ENCODE measurements at places on chromosomes 3 and 15.
A peak's percentile ranks its signal among the peaks of the same experiment; 100 is the strongest.

GRCh38 chr3:186442162-186442561, 80.1 kb upstream of the DGKG start:
- DNase-seq, result no peak

DNA sequence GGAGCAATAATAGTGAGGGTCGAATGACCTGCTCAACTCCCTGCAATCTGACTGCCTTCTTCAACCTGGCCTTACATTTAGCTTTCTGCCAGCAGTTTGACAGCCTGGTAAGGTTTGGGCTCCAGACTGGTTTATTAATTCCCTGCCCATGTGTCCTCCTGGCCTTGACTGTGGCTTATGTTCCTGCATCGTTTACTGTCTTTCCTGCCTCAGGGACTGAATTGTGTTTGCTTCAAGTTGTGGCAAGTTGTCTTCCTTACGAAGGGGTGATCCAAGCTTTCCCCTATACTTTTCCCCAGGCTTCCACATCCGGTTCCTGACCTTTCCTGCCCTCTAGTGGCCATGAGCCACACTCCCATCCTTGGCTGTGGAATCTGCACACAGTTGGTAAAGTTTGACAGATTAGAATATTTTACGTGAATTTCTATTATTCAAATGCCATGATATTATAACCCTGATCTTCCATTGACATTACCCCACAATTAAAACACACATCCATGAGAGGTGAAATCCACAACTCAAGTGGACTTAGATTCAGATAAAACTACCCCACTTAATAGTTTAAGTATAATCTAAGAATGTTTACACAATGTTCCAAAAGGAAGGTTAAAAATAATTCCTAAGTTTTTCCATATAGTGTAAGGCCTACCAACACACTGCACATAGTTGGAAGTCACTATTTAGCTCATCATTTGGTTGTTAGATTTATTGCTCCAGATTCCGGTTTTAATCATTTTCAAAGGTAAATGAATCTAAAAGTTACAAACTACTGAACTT, 95.7 kb downstream of the NEDD4 start:
- DNase-seq, result peak; percentile 51

- peak; percentile 37 for DNase-seq
These were observed 37.6 kb downstream of the ERICH6 start for GRCh38 chr3:150666167-150666566.

DNA sequence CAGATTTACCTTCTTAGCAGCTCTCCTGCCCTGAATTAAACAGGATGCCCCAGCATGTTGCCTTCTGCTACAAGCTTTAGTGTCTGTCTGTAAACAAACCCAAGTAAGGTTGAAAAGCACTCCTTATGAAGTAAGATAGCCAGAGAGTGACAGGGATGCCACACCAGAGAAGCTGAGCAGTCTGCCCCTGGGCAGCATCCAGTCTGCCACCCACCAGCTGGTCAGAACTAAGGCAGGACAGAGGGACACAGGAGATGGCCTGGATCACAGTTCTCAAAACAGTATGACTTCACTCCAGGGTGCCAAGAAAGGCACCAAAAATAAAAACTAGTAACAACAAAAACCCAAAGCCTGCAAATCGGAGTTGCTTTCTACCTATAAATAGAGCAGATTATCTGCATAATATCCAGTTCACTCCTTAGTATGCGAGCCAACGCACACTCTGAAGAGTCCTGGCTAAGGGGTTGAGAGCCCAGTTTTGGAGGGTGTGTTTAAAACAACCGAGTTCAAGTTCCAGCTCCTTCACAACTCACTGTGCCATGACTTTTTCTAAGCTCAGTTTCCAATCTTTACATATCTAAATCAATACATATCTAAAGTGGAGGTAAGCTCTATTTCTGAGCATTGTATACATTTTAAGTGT, 198.9 kb downstream of the KCNMB2 start:
- DNase-seq, result no peak

GRCh38 chr3:52555056-52555455, 18.7 kb downstream of the UQCC5 start:
- DNase-seq, result no peak

- no peak for DNase-seq
These were observed 376.8 kb downstream of the NLGN1 start for GRCh38 chr3:173774294-173774693.

DNA sequence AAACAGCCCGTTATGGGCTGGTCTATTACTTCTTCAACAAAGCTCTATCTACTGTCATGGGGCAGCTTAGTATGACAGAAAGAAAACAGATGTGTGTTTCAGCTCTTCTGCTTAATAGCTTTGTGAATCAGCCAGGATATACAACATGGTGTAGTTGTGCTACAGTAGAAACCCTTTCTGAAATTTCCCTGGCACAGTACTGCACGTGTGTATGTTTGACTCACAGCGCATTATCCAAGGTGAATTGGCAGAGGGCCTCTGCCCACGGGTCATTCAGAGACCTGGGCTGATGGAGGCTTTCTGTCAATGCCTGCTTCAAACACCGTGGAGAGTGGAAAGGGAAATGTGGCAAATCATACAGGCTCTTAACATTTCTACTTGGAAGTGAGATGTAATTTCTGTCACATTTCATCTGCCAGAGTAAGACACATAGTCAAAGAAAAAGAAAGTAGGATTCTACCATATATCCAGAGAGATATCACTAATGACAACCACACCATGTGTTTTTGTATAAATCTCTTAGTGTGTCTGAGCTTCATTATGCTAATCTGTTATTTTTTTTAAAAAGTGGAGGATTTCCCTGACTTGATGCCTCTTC, 505.1 kb downstream of the CNTN4 start:
- DNase-seq, result no peak

- no peak for DNase-seq
These were observed 9.6 kb downstream of the KBTBD13 start for GRCh38 chr15:65085990-65086679.

- peak; percentile 85 for DNase-seq
These were observed 21.7 kb downstream of the SH3BP5 start for GRCh38 chr3:15310491-15311370.

GRCh38 chr15:100999369-100999768, 80.2 kb downstream of the LRRK1 start:
- no peak for DNase-seq

DNA sequence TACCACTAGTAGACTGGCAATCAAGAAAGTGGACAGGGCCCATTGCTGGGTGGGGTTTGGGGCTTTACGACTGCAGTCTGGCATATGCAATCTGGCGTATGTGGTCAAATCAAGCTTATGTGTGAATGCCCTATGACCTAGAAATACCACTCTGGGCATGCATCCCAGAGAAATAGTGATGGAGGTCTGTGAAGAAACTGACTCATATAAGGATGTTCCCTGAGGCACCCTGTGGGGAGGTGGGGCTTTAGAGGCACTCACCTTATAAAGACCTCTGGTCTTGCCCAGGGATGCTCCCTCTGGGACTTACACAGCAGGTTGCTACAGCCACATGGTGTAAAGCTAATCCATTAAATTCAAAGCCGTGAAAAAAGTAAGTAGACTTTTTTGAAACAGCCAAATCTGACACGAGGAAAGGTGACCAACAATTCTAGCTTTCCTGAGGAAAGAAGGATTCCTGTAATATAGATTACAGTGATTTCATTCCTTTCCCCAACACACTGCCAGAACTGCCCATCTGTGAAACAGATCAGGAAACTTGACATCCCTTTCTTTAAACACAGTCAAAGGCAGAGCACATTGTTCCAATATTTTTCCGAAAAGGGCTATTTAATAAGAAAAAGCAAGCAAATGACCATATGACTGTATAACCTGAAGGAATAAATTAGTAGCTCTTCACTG, 13.6 kb downstream of the RARRES1 start:
- peak; percentile 96 for DNase-seq

DNA sequence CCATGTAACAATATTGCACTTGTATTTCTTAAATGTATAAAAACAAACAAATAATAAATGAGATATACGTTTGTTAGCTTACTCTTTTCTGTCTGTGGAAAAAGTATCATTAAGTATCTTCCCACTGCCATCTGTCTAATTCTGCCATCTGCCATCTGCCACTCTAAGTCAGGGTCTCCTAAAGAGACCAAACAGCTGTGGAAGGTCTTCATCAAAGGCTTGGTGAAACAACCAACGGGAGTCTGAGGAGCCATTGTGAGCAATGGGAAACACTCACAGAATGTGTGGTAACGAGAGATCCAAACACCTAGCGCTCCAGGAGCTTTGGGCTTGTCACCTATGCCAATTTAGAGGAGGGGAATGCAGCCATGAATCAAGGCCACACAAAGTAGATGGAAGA, 28.7 kb upstream of the PFN2 start:
- no peak for DNase-seq

DNA sequence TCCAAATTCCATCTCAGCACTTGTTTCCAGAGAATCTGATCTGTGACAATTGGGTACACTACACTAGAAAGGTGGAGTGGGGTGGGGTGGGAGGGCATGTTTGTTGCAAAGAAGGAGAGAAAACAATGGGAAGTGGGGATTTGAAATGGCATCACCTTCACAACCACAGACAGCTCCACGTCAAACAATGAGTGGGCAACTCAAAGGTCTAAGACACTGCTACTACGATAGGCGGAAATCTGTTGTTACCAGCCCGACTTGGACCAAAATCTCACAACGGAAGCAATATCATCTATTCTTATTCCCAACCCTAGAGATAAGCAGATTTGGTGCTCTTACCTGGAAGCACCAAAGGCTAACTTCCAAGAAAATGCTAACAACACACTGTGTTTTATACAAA, 3.3 kb downstream of the CYP19A1 start:
- DNase-seq, result no peak

GRCh38 chr3:172148241-172148640, 108.9 kb downstream of the FNDC3B start:
- peak; percentile 79 for DNase-seq

DNA sequence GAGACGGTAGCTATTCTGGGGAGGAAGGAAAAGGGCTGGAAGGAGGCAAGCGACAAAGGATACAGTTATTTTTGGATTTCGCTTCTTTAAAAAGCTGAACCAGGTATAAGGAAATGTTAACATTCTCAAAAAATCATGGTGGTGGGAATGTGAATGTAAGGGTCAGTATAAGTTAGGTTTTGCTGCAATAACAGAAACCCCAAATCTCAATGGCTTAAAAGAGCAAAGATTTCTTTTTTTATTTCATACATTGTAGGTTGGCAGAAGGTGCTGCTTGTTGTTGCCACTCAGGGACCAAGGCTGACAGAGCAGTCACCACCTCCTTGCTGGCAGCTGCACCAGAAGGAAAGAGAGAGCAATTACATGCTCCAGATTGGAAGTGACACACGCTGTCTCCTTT, 176.3 kb upstream of the LPP start:
- no peak for DNase-seq

- no peak for DNase-seq
These were observed 5.8 kb upstream of the SUCNR1 start for GRCh38 chr3:151867666-151868065.

DNA sequence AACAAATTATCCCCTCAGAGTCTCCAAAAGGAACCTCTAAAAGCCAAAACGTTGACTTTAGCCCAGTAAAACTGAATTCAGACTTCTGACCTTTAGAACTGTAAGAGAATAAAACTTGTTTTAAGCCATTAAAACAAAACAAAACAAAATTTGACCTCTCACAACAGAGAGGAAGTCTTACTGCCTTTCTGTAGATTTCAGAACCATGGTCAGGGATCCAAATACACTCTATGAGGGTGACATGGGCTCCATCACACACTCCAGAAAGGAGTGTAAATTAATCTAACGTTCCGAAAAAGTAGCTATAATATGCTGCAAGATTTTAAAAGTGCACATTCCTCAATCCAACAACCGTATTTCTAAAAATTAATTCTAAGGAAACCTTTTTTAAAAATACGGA, 19.2 kb upstream of the RPL14 start:
- no peak for DNase-seq
